Stimulated activated CD4-positive, alpha-beta T cell treated with anti-CD3 and anti-CD28 coated beads, Interleukin-12 subunit alpha, Interleukin-12 subunit beta, amount 100 ng/mL, for 24 hours (primary cell): ENCODE measurements at places on chromosomes 12 and 14.

- no peak for DNase-seq
These were observed 202.8 kb downstream of the BCAT1 start for GRCh38 chr12:24746006-24746671.

DNA sequence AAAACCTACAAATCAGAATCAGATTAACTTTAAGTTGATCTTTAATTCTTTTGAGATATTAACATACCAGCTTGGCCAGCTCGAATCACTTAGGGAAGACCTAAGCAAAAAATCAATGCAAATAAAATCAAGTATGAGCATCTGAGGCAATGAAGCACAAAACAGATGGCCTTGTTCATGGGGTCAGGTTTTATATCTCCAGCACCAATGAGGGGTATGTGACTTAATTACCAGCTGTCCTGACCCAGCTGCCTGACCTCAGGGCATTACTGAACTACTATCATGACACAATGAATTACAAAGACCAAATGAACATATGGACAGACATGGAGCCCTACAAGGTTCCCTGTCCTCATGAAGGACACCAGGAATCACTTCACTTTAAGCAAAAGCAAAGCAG lies 70.5 kb downstream of the FGD6 start:
- DNase-seq = no peak

DNA sequence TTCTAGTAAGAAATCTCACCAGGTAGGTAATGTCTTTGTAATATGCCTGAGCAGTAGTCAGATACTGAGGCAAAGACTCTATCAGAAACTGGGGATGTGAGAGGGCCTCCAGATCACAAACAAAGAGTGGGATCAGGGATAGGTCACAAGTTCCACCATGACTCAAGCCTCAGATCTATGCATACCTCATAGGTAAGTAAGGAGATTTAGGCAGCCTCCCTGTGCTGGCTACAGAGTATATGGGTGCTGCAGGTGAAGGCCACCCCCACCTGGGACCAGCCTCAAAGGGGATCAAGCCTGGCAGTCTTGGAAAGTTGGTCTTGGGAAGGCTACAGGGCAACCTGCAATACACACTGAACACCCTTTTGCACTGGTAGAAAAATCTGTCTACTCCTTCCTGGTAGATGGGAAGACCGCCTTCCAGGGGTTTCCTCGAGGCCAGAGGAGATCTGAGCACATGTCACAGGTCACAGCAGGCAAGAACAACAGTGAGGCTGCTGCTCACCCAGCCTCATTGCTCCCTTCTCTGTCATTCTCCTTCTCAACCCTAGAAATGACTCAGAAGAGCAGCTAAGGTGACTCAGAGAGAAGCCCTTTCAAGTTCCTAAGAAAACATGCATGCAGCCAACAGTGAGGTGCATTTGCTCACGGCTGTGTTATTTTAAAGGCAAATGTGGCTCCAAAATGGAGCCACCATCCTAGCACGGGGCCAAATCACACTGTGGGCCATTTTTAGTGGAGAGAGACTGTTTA lies 143.4 kb upstream of the CDKN3 start:
- no peak for DNase-seq

GRCh38 chr14:87767567-87767901 lies 225.4 kb downstream of the GALC start:
- DNase-seq = no peak

- no peak for DNase-seq
These were observed 151.6 kb downstream of the HELB start for GRCh38 chr12:66453844-66454243.

- no peak for DNase-seq
These were observed 1145.8 kb downstream of the GALC start for GRCh38 chr14:86847140-86847539.
